ENCODE measurements at places on chromosomes 3 and 15. TPM values are rescaled to one million over a fixed set of nuclear protein-coding genes. Genes with fewer than 3 reads are reported as not detected.

- peaks cover 5% of the 10 kb centered on the region for H3K4me1 ChIP-seq
- peaks cover 7% of the 10 kb centered on the region for H3K36me3 ChIP-seq
- DNase-seq = no peak
These were observed 6.9 kb upstream of the BDH1 start for GRCh38 chr3:197562398-197563251.

GRCh38 chr3:17670749-17671148 lies 71.7 kb downstream of the TBC1D5 start:
- H3K36me3 ChIP-seq = no peaks in the 10 kb centered on the region
- no peak for DNase-seq
- H3K27ac ChIP-seq = no peak overlapping the region
- no peak overlapping the region for H3K4me3 ChIP-seq
- peaks cover under 1% of the 10 kb centered on the region for H3K4me1 ChIP-seq

DNA sequence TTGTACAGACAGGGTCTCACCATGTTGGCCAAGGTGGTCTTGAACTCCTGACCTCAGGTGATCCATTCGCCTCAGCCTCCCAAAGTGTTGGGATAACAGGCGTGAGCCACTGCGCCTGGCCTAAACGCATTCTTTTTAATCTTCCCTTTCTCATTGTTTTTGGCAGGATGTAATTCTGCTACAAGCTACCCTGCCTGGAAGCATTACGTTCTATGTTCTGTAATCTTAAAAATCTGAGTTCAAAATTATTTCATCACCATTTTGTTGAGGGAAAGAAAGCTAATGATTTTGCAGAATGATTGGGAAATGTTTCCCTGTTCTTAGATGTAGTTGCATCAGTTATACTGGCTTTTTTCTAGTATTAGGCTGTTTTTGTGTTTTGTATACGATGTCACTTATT lies 71.5 kb downstream of the RGMA start:
- no peak for DNase-seq
- peaks cover 78% of the 10 kb centered on the region for H3K36me3 ChIP-seq
- peaks cover 67% of the 10 kb centered on the region for H3K4me1 ChIP-seq
- no peak overlapping the region for H3K27ac ChIP-seq

DNA sequence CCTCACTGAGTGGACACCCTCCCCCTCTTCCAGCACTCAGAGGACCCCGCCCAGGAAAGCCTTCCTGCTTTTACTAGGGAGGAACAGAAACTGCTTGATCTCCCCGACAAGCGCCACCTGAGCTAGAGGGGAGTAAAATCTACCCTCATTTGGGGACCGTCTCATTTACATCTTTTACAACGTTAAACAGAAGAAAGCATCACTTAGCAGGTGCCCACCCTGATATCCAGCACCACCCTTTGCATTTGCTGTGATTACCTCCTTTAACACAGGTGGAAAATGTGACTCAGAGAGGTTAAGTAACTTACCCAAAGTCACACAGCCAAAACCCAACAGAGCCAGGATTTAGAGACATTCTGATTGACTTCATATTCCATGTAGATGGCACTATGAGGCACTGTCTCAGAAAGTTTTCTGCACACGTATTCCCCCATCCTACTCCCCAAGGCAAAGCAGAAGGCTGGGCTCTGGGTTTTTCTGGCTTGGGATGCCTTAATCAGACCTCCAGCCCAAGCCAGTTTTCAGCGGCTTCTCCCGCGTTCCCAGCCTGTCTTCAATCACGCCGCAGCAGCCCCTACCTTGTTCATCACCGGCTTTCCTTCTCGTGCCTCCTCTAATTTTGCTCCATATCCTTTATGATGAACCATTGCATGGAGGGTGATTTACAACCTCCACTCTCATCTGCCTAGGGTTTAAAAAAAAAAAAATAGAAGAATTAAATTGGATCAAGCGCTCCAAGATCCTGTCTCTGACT lies 314.6 kb upstream of the PROK2 start:
- DNase-seq = no peak
- peaks cover 38% of the 10 kb centered on the region for H3K4me1 ChIP-seq
- H3K36me3 ChIP-seq = no peaks in the 10 kb centered on the region
- no peak overlapping the region for H3K27ac ChIP-seq
- peaks cover 28% of the 10 kb centered on the region for H3K27me3 ChIP-seq

GRCh38 chr3:123143669-123144411 lies 57.9 kb upstream of the SEC22A start:
- H3K36me3 ChIP-seq = peaks cover 5% of the 10 kb centered on the region
- H3K27ac ChIP-seq = no peak overlapping the region
- H3K27me3 ChIP-seq = no peaks in the 10 kb centered on the region
- peaks cover under 1% of the 10 kb centered on the region for H3K4me1 ChIP-seq
- H3K4me3 ChIP-seq = no peak overlapping the region

- no peaks in the 10 kb centered on the region for H3K4me1 ChIP-seq
- no peaks in the 10 kb centered on the region for H3K36me3 ChIP-seq
- DNase-seq = no peak
- no peak overlapping the region for H3K4me3 ChIP-seq
- no peaks in the 10 kb centered on the region for H3K27me3 ChIP-seq
- no peak overlapping the region for H3K27ac ChIP-seq
These were observed 231.2 kb upstream of the ADAMTS9 start for GRCh38 chr3:64918989-64919388.

DNA sequence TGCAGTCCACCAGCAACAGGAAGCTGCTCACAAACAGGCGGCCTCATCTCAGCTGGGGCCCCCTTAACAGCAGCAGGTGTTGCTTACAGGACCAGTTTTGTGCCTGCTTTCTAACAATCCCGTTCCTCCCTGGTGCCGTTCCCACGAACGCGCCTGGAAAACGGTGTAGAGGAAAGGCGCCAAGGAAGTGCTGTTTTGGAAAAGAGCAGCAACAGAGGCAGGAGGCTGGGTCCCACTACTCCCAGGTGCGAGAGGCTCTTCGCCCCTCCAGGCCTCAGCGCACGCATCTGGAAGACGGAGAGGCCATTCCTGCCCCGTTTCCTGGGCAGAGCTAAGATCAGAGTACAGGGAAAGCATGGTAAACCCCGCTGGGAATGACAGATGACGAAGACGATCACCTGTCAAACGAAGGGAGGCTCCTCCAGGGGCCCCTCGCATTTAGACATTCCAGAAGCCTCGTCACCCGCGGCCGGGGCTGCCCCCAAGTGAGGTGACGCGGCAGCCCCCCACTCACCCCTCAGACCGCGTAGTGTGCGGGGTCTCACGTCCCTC lies 603 bp downstream of the SCAPER start:
- peaks cover 33% of the 10 kb centered on the region for H3K4me1 ChIP-seq
- H3K27ac ChIP-seq = peak overlapping the region; percentile 96
- H3K36me3 ChIP-seq = no peaks in the 10 kb centered on the region
- DNase-seq = peak; percentile 12
- no peaks in the 10 kb centered on the region for H3K27me3 ChIP-seq
- peak overlapping the region; percentile 97 for H3K4me3 ChIP-seq

DNA sequence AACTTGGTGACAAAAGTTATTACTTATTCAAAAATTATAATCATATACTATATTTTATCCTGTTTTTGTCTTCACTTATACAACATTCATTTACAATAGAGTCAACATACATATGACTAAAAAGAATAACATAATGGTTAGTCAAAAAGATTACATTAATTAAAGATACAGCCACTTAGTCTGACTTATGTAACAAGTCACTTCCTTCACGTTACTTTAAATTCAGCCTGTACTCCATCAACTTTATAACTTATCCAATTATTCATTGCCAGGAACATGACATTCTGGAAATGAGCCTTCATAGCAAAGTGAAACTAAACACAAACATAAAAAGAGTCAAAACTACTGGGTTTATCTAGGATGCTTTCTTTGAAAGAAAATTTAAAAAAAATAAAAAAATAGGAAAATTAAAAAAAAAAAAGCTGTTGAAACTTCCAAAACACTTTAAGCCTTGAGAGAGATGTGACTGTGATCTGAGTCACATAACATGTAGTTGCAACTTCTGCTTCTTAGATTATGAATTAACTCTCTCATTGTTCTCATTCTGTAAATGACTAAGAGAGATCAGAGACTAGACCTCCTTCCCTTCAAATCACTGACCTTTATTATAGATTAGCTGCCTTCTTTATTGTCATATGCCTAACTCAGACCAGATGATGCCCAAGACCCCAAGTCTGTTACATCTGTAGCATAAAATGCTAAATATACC lies 107.8 kb downstream of the MYRIP start:
- no peaks in the 10 kb centered on the region for H3K4me1 ChIP-seq
- no peak for DNase-seq
- no peak overlapping the region for H3K4me3 ChIP-seq

Gene ARIH2
- total RNA-seq = 183 TPM

Gene MYL3
- not detected for total RNA-seq

Gene ROPN1
- not detected for total RNA-seq

DNA sequence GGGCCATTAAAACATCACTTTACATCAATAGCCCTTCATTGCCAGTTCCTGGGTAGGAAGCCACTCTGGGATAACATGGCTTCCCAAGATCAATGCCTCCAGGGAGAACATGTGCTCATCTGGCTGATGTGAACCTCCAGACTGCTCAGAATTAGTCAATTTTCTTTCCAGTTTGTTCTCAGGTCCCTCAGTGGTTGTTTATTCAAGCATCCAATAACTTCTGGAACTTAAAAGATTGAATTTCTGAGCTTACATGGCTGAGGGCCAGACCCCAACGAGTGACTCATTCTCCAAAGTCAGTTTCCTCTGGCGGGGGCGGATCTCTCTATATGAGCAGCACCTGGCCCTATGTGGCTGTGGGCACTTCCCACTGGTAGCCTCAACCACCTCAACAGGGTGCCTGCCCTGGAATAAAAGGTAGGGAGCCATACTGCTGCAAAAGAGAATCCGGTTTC lies 34.0 kb downstream of the LYZL4 start:
- no peak overlapping the region for H3K4me3 ChIP-seq
- H3K36me3 ChIP-seq = peaks cover 2% of the 10 kb centered on the region
- peak; percentile 83 for DNase-seq
- H3K27me3 ChIP-seq = peaks cover 33% of the 10 kb centered on the region
